ENCODE measurements at places on chromosomes 7 and 10. TPM values are rescaled to one million over a fixed set of nuclear protein-coding genes. Genes with fewer than 3 reads are reported as not detected.

Gene AKR1C2
- total RNA-seq = 5.6 TPM

GRCh38 chr10:43315535-43316207 is 48.8 kb upstream of the RASGEF1A start:
- no peaks in the 10 kb centered on the region for H3K4me1 ChIP-seq
- H3K4me3 ChIP-seq = no peak overlapping the region
- DNase-seq = no peak
- H3K36me3 ChIP-seq = no peaks in the 10 kb centered on the region
- H3K27ac ChIP-seq = no peak overlapping the region

- no peak overlapping the region for H3K4me3 ChIP-seq
- H3K4me1 ChIP-seq = peaks cover 23% of the 10 kb centered on the region
- no peaks in the 10 kb centered on the region for H3K36me3 ChIP-seq
- H3K27ac ChIP-seq = no peak overlapping the region
- H3K27me3 ChIP-seq = no peaks in the 10 kb centered on the region
- DNase-seq = no peak
Observed at GRCh38 chr10:112813866-112814591, 136.0 kb upstream of the TCF7L2 start.

Gene FBXW4
- total RNA-seq = 40.5 TPM

GRCh38 chr7:122454776-122455507 is 150.4 kb upstream of the FEZF1 start:
- H3K27me3 ChIP-seq = no peaks in the 10 kb centered on the region
- DNase-seq = no peak
- no peak overlapping the region for H3K4me3 ChIP-seq
- peaks cover 2% of the 10 kb centered on the region for H3K36me3 ChIP-seq

DNA sequence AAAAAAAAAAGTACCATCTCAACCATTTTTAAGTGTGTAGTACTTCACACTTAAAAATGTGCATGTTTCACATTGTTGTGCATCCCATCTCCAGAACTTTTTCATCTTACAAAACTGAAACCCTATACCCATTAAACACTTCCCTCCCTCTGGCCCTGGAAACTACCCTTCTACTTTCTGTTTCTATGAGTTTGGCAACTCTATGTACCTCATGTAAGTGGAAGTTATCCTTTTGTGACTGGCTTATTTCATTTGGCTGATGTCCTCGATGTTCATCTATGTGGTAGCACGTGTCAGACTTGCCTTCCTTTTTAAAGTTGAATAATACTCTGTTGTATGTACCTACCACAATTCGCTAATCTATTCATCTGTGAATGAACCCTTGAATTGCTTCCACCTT is 12.2 kb downstream of the KCNMA1 start:
- no peaks in the 10 kb centered on the region for H3K4me1 ChIP-seq
- DNase-seq = no peak
- H3K36me3 ChIP-seq = no peaks in the 10 kb centered on the region
- no peak overlapping the region for H3K27ac ChIP-seq
- no peak overlapping the region for H3K4me3 ChIP-seq

DNA sequence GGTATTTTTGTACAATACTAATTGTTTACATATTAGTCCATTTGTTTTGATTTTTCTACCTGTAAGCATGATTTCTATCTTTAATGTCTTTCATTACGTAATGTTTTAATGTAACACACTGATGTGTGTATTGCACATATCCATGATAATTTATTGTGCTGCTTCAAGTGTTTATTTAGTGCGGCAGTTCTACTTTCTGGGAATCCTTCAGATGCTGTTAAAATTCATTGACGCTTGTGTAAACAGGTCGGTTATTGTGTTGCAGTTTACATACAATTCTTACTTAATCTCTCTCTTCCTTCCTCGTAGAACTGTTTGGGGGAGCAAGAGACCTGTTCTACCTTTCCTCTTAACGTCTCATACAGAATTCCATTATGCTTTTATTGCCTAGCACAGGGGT is 6.9 kb downstream of the TMEM60 start:
- peaks cover 26% of the 10 kb centered on the region for H3K4me1 ChIP-seq
- no peaks in the 10 kb centered on the region for H3K36me3 ChIP-seq
- H3K4me3 ChIP-seq = no peak overlapping the region
- peak overlapping the region; percentile 49 for H3K27ac ChIP-seq
- no peak for DNase-seq
- H3K27me3 ChIP-seq = no peaks in the 10 kb centered on the region

DNA sequence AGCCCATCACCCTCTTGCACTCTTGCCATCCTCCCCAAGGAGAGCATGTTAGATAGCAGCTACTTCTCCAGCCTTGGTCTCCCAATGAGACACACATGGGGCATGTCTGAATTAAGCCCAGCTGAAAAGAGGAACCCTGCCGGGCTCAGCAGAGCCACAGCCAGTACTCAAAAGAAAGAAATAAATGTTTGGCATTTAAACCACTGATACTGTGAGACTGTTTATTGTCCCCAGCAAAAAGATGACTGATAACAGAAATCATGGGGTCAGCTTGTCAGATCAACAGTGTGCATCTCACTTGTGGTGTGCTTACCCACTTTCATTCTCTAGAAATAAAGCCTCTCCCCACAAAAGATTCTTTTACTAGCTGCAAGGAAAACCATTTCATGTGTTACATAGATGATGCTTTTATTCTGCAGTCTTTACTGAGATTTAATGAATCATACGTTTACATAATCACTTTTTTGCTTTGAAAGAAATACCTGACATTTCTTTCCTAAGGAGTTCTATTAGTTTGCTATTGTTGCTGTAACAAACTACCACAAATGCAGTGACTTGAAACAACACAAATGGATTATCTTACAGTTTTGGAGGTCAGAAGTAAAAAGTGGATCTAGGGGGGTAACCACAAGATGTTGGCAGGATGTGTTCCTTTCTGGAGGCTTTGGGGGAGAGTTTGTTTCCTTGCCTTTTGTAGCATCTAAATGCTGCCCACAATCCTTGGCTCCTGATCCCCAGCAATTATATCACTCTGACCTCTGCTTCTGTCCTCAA is 20.9 kb downstream of the ANKRD7 start:
- no peak overlapping the region for H3K27ac ChIP-seq
- no peaks in the 10 kb centered on the region for H3K27me3 ChIP-seq
- H3K4me1 ChIP-seq = no peaks in the 10 kb centered on the region
- no peaks in the 10 kb centered on the region for H3K36me3 ChIP-seq
- no peak for DNase-seq

- H3K27ac ChIP-seq = no peak overlapping the region
- H3K4me3 ChIP-seq = no peak overlapping the region
- no peaks in the 10 kb centered on the region for H3K27me3 ChIP-seq
Observed at GRCh38 chr7:76060842-76061241, 12.9 kb downstream of the MDH2 start.

- no peaks in the 10 kb centered on the region for H3K27me3 ChIP-seq
- H3K4me1 ChIP-seq = no peaks in the 10 kb centered on the region
Observed at GRCh38 chr7:91407942-91408341, 143.7 kb downstream of the FZD1 start.

Gene TRPV6
- total RNA-seq = 110 TPM

- no peak for DNase-seq
- no peak overlapping the region for H3K27ac ChIP-seq
- H3K36me3 ChIP-seq = no peaks in the 10 kb centered on the region
- no peak overlapping the region for H3K4me3 ChIP-seq
Observed at GRCh38 chr7:53947732-53948131, 594.4 kb upstream of the VSTM2A start.

DNA sequence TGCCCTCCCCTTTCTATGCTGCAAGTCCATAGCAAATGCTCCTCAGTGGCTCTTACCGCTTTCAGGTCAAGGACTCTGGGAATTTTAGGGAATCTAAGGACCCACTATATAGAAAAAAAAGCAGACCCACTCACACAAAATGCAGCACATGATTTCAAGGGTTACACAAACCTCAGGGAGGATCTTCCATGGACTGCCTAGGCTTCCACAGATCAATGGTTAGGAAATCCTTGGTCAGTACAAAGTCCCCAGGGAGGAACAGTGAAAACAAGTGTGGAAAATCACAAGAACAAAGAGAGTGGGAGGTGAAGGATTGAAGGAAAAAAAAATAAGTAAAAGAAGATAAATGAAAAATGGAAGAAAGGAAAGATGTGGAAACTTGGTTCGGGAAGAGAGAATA is 188.4 kb downstream of the AHR start:
- H3K27me3 ChIP-seq = no peaks in the 10 kb centered on the region
- DNase-seq = no peak
- no peaks in the 10 kb centered on the region for H3K36me3 ChIP-seq
- no peaks in the 10 kb centered on the region for H3K4me1 ChIP-seq

DNA sequence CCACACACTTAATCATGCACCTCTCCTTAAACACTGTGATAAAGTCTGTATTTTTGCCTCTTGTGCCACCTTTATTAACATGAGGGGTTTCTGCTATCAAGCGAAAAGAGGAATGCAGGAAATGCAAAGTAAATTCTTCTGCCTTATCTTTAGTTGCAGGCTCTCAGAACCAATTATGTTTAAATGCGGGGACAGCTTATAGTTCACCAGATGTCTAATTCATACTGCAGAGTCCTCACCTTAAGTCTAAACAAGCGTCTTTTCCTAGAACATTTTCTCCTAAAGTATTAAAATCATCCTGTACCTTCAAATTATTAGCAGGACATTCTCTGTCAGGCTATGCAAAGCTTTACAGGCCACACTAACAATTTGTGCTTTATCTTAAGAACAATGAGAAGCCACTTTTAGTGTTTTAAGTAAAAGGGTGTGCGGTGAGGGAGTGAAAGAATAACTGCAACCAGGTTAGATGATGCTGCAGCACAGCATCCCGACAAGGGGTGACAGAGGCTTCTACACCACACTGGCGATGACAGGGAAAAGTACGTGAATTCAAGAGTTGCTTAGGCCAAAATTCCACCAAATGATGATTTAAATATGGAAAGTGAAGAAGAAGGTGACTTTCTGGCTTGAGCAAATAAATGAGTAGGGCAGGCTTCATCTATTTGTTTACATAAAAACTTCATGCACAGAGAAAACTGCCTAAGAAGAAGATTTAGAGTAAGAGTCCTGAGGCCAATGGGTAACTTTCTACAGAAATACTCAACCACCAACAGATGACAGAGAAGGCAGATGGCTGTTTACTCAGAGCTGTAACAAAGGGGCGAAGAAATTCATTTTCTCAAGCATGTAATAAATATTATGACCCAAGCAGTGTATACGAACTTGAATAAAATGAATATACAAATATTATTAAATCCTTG is 36.0 kb downstream of the EZH2 start:
- no peak overlapping the region for H3K27ac ChIP-seq
- no peak for DNase-seq
- H3K27me3 ChIP-seq = no peaks in the 10 kb centered on the region
- H3K36me3 ChIP-seq = no peaks in the 10 kb centered on the region
- H3K4me1 ChIP-seq = peaks cover 5% of the 10 kb centered on the region
- no peak overlapping the region for H3K4me3 ChIP-seq

- H3K4me1 ChIP-seq = no peaks in the 10 kb centered on the region
- H3K4me3 ChIP-seq = no peak overlapping the region
- H3K27ac ChIP-seq = no peak overlapping the region
- no peaks in the 10 kb centered on the region for H3K36me3 ChIP-seq
- no peaks in the 10 kb centered on the region for H3K27me3 ChIP-seq
Observed at GRCh38 chr10:95873139-95873538, 34.6 kb upstream of the CC2D2B start.

DNA sequence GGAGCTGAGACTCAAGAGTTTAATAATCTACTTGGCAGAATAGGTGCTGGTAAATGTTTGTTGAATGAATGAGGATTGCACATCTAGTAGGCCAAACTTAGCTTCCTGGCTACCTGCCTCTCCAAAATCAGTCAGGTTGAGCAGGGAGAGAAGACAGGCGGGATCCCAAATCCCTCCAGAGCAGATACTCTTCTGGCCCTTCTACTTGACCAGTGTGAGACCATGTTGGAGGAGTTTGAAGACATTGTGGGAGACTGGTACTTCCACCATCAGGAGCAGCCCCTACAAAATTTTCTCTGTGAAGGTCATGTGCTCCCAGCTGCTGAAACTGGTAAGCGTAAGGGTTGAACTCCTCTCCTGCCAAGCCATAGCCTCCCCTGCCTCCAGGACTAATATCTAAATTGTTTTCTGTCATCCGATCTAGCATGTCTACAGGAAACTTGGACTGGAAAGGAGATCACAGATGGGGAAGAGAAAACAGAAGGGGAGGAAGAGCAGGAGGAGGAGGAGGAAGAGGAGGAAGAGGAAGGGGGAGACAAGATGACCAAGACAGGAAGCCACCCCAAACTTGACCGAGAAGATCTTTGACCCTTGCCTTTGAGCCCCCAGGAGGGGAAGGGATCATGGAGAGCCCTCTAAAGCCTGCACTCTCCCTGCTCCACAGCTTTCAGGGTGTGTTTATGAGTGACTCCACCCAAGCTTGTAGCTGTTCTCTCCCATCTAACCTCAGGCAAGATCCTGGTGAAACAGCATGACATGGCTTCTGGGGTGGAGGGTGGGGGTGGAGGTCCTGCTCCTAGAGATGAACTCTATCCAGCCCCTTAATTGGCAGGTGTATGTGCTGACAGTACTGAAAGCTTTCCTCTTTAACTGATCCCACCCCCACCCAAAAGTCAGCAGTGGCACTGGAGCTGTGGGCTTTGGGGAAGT is 2.2 kb upstream of the MBLAC1 start:
- H3K27ac ChIP-seq = no peak overlapping the region
- no peak for DNase-seq
- H3K4me1 ChIP-seq = peaks cover 38% of the 10 kb centered on the region
- H3K4me3 ChIP-seq = no peak overlapping the region
- no peaks in the 10 kb centered on the region for H3K36me3 ChIP-seq
- H3K27me3 ChIP-seq = no peaks in the 10 kb centered on the region

DNA sequence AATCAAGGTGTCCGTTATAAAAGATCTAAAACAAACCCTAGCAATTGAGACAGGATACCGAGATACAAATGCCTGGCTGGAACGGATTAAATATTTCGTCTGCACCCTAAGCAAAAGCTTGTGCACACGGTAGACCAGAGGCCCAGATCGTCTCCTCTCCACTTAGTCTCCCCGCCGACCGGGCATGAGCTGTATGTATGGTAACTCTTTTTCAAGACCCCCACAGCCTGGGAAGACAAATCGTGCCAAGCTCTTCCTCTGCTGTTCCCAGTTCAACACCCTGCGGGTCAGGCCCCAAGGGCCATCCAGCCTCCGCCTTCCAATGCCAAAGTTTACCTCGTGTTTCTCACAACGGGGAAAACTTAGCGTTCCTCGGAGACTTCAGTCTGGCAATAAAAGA is 285.7 kb upstream of the GALNT17 start:
- H3K27ac ChIP-seq = no peak overlapping the region
- H3K4me1 ChIP-seq = no peaks in the 10 kb centered on the region
- DNase-seq = no peak
- H3K4me3 ChIP-seq = no peak overlapping the region
- no peaks in the 10 kb centered on the region for H3K36me3 ChIP-seq
- H3K27me3 ChIP-seq = no peaks in the 10 kb centered on the region

- H3K4me1 ChIP-seq = peaks cover 93% of the 10 kb centered on the region
- peak overlapping the region; percentile 60 for H3K27ac ChIP-seq
- H3K36me3 ChIP-seq = no peaks in the 10 kb centered on the region
- no peaks in the 10 kb centered on the region for H3K27me3 ChIP-seq
- DNase-seq = no peak
- H3K4me3 ChIP-seq = no peak overlapping the region
Observed at GRCh38 chr7:152078786-152079185, 53.3 kb downstream of the GALNT11 start.

Gene FAM131B
- 0.26 TPM for total RNA-seq

GRCh38 chr10:28365840-28366239 is 63.0 kb upstream of the MPP7 start:
- H3K27me3 ChIP-seq = no peaks in the 10 kb centered on the region
- no peak for DNase-seq
- no peaks in the 10 kb centered on the region for H3K36me3 ChIP-seq
- no peak overlapping the region for H3K4me3 ChIP-seq

GRCh38 chr10:27719052-27719451 is 26.6 kb downstream of the MKX start:
- no peaks in the 10 kb centered on the region for H3K4me1 ChIP-seq
- no peak overlapping the region for H3K4me3 ChIP-seq
- no peak for DNase-seq
- H3K27me3 ChIP-seq = no peaks in the 10 kb centered on the region
- no peak overlapping the region for H3K27ac ChIP-seq
- H3K36me3 ChIP-seq = no peaks in the 10 kb centered on the region

Gene SPDYE6
- not detected for total RNA-seq

Measured in body of pancreas (tissue), 4 donors.